Left renal pelvis (tissue), 4 donors: ENCODE measurements at places on chromosomes 5 and 9. TPM values are rescaled to one million over a fixed set of nuclear protein-coding genes. Genes with fewer than 3 reads are reported as not detected.

DNA sequence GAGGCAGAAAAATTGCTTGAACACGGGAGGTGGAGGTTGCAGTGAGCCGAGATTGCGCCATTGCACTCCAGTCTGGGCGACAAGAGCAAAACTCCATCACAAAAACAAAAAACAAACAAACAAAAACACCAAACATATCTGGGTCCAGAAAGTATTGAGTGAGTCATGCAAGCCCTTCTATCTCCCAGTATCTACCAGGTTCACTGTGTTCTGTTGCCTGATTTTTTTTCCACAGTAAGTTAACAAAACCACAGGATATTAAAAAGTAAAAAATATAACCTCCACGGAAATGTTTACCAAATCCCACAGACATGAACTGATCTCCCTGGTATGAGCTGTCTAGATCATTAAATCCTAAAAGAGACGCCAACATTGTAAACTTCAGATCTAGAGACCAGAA lies 94.4 kb downstream of the ANKH start:
- DNase-seq: no peak

Gene RHOBTB3
- polyA plus RNA-seq: 88.7 TPM

- no peak for DNase-seq
Measured at GRCh38 chr5:179572386-179572785, 22.0 kb downstream of the RUFY1 start.

- no peak for DNase-seq
Measured at GRCh38 chr5:97877588-97877987, 694.5 kb upstream of the RIOK2 start.

- no peak for DNase-seq
Measured at GRCh38 chr5:120994112-120994511, 530.0 kb downstream of the PRR16 start.

Gene TAF11L5
- not detected for polyA plus RNA-seq

DNA sequence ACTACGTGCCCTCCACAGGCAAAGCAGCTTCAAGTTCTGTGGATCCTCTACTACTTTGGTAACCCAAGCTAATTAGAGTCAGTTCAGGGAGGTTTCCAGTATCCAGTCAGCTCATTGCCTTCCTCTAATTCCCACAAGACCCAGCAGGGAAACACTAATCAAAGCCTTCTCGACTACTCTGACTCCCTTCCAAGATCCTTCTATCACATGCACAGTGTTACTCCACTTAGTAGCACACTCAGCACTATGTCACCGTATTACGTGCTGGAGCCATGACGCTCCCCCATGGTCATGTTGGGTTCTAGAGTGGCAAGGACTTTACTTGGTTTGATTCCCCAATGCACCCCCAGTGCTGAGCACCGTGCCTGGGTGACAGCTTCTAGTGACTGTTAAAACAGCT lies 53.0 kb downstream of the DCP2 start:
- DNase-seq: no peak

GRCh38 chr5:159083548-159084452 lies 15.9 kb downstream of the EBF1 start:
- DNase-seq: no peak
